ENCODE measurements at places on chromosomes 3 and 15.

DNA sequence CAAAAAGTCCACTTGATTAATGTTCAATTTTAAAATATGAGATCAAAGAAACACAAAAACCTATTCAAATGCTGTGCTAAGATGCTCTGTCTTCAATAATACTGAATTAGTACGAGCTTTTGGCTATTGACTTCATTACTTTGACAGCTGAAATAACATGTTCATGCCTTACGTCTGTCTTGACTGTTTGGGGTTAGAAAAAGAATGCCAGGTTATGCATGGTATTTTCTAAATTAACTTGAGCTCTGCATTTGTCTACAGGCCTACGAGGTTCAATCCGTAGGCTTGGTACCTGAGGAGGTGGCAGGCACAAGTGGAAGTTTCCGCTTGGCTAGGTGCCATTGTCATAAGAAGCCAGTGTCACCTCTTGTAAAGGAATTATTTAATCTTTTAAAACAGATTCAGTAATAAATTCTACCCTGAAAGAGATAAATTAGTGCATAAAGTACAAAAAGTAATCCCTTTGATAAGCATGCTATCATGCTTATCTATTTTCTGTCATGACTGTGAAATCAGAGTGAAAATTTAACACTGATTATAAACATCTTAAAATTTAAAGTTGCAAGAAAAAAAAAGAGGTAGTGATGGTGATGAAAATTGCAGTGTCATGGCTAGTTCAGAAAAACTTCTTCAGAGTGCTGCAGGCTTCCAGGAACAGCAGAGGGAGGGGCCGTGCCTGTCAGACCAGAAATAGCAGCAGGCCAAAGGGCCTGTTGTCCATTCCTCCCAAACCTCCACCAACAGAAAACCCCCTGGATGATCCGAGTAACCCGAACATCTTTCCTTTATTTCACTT is 115.7 kb downstream of the ARRDC4 start:
- DNase-seq: no peak

GRCh38 chr3:60758831-60759230 is 492.4 kb downstream of the FHIT start:
- DNase-seq: no peak

GRCh38 chr3:124701687-124702086 is 28.6 kb upstream of the UMPS start:
- DNase-seq: no peak

- DNase-seq: no peak
Measured at GRCh38 chr3:67715971-67716370, 61.6 kb upstream of the SUCLG2 start.

- DNase-seq: no peak
Measured at GRCh38 chr3:67723863-67724262, 69.5 kb upstream of the SUCLG2 start.

GRCh38 chr3:144879701-144880100 is 908.1 kb downstream of the DIPK2A start:
- no peak for DNase-seq

DNA sequence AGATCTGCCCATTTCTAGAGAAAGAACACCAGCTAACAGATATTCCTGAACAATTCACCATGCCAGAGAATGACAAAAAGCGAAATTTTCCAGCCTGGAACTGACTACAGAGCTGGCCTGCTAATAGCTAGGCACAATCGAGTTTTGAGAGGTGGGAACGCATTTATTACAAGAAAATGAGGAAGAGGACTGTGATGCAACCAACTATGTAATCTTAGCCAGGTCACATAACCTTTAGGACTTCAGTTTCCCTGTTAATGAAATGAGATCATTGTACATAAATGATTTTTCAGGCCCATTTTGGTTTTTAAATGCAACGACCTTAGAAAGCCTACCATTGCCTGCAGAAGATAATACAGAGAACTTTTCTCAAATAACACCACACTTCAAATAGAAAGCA is 72.1 kb upstream of the SETMAR start:
- DNase-seq: no peak

GRCh38 chr15:101424984-101425383 is 64.5 kb downstream of the PCSK6 start:
- DNase-seq: no peak

GRCh38 chr3:182782149-182782548 is 11.2 kb upstream of the ATP11B start:
- DNase-seq: no peak

GRCh38 chr15:25783607-25784540 is 79.3 kb downstream of the ATP10A start:
- DNase-seq: no peak

DNA sequence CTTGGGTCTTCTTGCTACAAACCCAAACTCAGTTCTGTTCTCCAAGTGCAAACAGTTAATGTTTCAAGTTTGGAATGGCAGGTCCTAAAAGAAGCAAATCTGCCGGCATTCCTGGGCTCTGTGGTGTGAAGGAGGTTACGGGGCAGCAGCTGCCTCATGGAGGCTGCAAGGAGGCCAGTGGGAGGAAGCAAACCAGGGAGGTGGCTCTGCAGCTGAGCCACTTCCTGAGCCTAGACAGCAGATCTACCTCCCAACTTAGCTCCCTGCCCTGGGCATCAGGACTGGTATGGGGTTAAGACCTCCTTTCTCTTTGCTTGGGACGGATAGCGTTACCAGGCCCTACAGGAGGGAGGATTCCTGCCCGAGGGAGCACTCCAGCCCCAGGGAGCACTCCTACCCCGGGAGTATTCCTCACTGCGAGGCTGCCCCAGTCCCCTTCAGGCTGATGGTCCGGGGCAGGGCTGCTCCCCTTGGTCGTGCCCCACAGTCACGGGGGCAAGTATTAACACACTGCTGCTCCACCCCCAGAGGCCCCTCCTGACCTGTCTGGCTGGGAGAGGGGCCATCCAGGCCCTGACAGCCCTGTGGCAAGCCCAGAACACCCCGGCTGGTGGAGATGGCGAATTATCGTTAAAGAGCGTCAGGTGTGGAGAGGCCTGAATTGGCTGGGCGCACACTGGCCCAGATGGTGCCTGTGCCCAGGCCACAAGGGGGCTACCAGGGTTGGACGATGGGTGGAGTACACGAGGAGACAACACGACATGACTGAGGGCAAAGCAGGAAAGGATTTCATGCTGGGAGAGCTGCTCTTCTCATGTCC is 129.9 kb downstream of the ATP10A start:
- DNase-seq: no peak

DNA sequence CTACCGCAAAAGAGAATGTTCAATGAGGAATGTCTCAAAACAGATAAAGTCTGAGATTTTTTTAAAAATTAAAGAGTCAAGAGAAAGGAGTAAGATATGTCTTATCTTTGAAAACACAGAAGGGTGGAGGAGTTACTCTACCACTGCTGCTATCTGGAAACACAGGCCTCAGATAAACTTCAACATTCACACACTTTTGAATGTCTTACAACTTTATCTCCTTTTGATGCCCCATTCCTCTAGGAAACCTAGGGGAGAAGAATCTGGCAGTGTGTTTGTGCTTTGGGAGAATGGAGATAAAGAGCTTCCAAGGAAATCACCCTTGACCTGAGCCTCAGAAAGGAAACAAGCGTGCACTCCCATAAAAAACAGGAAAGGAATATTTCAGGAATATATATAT is 468.2 kb downstream of the PLOD2 start:
- DNase-seq: no peak
